Hematopoietic multipotent progenitor cell treated with erythropoietin and hydrocortisone succinate and interleukin-3 and kit ligand, for 6 days (in vitro differentiated cells): ENCODE measurements at places on chromosomes 16 and 17.

DNA sequence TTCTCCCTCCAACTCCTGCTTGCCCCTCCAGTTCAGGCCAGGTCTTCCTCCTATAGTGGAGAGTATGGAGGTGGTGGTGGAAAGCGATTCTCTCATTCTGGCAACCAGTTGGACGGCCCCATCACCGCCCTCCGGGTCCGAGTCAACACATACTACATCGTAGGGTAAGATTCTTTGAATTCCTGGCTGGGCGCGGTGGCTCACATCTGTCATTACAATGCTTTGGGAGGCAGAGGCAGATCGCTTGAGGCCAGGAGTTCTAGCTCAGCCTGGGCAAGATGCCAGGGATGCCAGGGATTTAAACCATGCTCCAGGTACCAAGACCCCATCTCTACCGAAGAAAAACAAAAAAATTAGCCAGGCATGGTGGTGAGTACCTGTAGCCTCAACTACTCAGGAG, 1.4 kb downstream of the ZG16 start:
- DNase-seq, result no peak

GRCh38 chr16:68961778-68962402, 118.6 kb downstream of the TANGO6 start:
- DNase-seq, result peak; percentile 65

DNA sequence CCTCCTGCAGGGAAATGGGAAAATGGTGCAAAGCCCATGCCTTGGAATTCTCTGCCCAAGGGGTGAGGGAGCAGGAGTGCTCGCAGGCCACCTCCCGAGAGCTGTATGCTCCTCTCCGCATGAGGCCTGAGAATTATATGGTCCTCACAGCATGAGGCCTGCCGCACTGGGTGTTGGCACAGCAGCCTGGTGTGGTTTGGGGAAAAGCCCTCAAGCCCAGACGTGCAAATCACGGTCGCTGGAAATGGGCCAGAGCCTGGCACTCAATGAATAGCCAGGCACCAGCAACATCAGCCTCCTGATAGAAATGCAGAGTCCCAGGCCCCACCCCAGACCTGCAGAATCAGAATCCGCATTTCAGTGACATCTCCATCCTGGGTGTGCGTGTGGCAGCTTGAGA, 156.4 kb upstream of the FOXF1 start:
- DNase-seq, result no peak

- DNase-seq, result peak; percentile 71
Observed at GRCh38 chr17:75105126-75106080, 4.4 kb upstream of the ARMC7 start.

DNA sequence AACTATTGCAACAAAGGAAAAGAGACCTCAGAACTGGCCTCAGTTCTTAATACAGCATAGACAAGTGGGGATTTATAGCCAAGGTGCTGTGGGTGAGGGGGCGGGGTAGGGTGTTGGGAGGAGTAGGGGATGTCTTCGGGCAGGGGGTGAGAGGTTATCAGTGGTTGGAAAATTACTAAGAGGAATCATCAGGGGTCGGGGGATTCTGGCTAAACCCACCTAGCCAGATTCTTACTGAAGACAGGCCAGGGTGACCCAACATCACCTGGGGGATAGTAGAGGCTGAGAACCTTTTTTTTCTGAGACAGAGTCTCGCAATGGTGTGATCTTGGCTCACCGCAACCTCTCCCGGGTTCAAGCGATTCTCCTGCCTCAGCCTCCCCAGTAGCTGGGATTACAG, 32.6 kb downstream of the HS3ST3B1 start:
- DNase-seq, result no peak

- DNase-seq, result no peak
Observed at GRCh38 chr17:10789694-10790271, 14.1 kb downstream of the TMEM238L start.

DNA sequence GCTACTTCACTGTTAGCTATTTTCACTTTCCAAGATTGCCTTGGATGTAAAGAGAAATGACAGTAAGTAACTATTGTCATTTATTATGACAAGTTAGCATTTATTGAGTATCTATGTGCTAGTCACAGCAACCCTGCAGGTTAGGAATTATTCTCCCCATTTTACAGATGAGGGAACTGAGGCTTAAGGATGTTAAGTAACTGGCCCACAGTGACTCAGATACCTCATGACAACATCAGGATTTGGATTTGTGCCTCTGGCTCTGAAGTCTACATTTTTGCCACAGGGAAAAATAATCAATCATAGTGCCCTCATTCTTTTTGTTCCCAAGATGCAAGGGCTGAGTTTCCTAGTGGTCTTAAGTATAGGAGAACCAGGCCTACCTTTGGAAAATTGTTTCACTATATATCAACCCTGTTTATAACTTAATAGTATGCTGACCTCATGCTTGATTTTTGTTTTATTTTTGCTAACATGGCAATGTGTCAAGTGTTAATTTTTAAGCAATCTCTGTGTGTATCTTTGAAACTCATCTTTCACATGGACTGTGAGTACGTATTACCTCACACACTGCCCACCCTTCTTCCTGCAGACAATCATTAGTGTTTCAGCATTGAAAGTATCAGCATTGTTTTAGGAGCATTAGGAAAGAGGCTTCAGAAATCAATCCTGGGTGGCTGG, 105.0 kb downstream of the TANGO6 start:
- DNase-seq, result no peak

DNA sequence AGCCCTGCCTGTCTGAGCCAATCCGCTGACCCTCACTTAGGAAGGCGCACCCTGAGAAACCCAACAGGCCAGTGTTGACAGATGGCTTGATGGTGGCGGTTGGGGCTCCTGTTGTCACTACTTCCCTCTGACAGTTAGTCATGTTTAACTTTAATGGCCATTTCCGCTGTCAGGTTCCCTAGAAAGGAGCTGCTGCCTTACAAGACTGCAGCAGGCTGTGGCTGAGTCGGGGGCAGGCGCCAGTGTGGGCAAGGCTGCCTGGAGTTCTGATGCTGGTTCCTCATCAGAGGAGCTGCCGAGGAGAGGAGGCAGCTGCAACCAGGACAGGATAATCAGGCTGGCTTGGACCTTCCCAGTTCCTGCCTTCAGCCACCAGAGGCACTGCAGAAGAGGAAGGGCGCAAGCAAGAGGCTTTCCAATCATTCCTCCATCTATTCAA, 223.2 kb upstream of the DYNLRB2 start:
- DNase-seq, result peak; percentile 6

- DNase-seq, result no peak
Observed at GRCh38 chr17:69528035-69528434, 113.5 kb downstream of the MAP2K6 start.

DNA sequence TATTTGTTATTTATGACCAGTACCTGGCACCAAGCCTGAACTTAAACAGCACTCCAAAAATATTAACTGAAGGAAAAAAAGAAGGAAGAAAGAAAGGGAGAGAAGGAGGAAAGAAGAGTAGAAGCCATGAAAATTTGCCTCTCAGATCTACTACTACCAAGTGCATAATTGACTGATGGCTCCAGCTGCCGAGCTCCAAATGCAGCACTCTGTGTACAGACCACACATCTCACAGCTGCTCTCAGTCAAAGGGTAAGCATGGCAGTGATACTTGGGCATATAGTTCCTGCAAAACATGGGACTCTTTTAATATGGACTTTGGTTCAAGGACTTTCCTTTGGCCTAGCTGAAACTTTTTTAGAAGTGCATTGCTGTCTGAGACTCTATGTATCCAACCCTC, 44.0 kb upstream of the NOG start:
- no peak for DNase-seq

GRCh38 chr17:59165933-59166342, 10.4 kb downstream of the PRR11 start:
- peak; percentile 84 for DNase-seq

- no peak for DNase-seq
Observed at GRCh38 chr16:9148374-9149015, 57.1 kb downstream of the HAPSTR1 start.

GRCh38 chr17:8630802-8631553, 453 bp upstream of the MYH10 start:
- DNase-seq, result peak; percentile 99

DNA sequence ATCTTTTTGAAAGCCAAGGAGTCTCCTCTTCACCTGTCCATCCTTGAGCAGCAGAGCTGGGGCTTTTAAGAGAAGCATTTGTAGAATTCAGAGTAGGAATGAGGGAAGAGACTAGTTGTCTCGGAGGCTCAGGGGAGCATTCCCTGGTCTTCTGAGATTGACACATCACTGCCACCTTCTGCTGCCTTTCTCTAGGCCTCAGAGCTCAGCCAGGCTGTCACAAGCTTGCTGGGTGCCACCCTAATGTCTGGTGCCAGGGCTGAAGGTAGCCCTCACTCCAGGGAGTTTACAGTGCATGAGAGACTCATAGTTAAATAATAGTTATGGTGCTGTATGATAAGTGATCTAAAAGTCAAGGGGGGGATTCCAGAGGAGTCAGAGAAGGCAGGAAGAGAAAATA, 39.7 kb downstream of the B9D1 start:
- no peak for DNase-seq
